ENCODE measurements at places on chromosomes 2 and 18.

GRCh38 chr2:22826703-22827102, 558.3 kb upstream of the KLHL29 start:
- DNase-seq = no peak

DNA sequence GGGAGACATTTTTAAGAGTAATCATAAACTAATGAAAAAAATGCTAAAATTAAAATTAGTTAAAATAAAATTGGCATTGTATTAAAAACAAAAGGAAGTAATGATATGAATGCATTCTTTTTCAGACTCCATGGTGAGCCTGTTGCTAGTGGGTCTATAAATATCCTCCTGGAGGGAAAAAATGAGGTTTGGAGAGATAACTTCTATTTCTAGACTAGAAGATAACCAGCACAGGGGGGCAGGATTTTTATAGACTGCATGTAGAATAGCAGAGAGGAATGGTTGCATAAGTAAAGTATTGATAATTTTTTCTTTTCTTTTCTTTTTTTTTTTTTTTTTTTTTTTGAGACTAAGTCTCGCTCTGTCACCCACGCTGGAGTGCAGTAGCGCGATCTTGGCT, 835.8 kb upstream of the VRK2 start:
- no peak for DNase-seq

DNA sequence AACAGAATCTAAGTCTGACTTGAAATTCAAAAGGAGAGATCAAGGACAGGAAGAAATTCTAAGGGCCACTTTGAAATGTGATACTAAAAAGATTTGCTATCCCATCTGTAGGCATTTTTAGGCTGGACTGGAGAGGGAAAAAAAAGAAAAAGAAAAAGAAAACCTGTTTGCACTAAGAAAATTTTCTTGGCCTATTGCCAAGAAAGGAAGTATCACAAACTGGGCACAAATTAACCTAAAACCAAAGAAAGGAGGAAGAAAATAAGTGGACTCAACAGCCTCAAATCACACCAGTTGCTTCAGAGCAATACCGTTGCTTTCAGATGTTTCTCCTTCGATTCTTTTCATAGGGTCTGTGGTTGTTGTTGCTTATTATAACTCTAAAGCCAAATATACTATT, 287.9 kb upstream of the VRK2 start:
- no peak for DNase-seq

DNA sequence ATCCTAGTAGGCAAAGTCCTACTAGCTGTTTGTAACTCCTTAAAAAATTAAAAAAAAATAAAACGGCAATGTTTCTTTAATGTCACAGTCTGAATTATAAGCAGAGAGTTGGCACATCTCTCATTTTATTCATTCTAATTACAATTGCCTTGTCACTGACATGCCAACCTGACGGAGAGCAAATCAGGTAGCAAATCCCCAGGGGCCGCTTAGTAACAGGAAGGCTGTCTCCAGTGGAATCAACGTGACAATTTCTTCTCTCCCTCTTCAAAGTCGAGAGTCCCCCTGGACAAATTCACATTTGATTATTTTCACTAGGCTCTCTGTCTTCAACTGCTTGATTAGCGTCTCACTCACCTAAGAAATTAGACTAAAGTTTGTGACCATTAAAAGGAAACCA, 1598.9 kb upstream of the PIK3C3 start:
- no peak for DNase-seq

DNA sequence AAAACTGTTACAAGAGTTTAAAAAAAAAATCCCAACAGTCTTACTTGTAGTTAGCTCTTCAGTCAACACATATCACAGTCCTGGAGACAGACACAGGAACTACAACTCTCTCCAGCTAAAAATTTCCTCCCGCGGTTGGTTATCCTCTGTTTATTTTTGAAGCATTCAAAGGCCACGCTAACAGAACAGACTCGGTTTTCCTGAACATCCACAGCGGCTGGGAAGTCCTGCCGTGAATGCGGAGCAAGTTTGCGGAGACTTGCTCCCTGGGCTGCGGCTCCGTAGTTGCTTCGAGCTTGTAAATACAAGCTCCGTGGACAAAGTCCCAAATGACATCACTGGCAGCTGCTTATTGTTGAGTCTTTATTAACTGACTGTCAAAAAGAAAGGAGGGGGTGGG, at the start of gene NCKAP5:
Gene NCKAP5, minus strand, starts transcription at position 292 of the 400 bp plus-strand sequence. CDS start 50,937 bp downstream, outside the sequence.
- DNase-seq = peak; percentile 9

- no peak for DNase-seq
Measured at GRCh38 chr2:191479680-191480023, 198.3 kb upstream of the NABP1 start.

GRCh38 chr2:163723348-163723747, 12.5 kb downstream of the FIGN start:
- no peak for DNase-seq

- DNase-seq = peak; percentile 50
Measured at GRCh38 chr2:214593727-214594126, 182.9 kb downstream of the VWC2L start.

GRCh38 chr2:16487686-16488085, 177.9 kb downstream of the CYRIA start:
- DNase-seq = no peak

DNA sequence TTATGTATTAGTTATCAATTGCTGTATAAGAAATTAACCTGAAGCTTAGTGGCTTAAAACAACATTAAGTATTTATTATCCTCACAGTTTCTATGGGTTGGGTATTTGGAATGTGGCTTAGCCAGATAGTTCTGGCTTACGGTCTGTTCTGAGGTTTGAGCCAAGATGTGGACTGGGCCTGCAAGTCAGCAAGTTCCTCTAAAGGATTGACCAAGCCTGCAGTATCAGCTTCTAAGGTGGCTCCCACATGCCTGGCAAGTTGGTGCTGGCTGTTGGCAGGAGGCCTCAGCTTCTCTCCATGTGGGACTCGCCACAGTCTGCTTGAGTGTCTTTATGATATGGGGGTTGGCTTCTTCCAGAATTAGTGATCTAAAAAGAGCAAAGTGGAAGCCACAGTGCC, 45.0 kb upstream of the TCF4 start:
- no peak for DNase-seq

DNA sequence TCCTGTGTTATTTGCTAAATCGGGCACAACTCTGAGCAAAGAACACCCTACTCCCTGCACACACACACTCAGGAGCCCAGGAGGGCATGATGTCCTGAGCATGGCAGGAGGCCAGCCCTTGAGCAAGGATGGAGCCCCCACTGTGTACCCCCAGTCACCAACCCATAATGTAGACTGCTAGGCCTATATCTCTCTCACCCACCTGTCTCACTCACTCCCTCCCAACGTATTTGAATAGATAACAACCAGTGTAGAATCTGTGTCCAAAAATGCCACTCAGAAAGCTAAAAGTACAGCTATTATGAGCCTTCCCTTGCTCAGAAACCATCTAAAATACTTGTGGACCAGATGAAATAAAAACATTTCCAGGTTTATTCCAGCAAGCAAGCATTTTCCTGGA, 29.3 kb downstream of the MERTK start:
- no peak for DNase-seq

GRCh38 chr2:219140722-219141121, 19.9 kb downstream of the NHEJ1 start:
- DNase-seq = no peak

GRCh38 chr2:221478485-221478863, 93.6 kb downstream of the EPHA4 start:
- no peak for DNase-seq

DNA sequence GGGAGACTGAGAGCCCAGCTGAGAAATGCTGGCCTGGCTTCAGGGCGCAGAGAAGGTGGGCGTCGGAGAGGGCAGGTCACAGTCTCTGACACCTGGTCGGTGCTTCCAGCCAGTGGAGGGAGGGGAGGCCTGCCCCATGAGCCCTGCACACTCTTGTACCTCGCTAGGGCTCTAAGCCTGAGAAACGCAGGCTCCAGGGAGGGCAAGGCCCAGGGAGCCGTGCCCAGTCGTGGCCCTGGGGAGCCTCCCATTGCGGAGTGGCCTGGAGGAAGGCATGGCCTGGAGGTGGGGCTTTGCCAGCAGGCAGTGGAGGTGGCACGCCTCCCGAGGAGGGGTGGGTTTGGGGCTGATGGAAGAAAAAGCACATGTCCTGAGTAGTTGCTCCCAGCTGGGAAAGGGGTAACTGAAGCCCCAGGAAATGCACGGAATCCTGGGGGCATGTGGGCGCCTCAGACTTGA, 39.0 kb downstream of the MTERF4 start:
- DNase-seq = no peak

DNA sequence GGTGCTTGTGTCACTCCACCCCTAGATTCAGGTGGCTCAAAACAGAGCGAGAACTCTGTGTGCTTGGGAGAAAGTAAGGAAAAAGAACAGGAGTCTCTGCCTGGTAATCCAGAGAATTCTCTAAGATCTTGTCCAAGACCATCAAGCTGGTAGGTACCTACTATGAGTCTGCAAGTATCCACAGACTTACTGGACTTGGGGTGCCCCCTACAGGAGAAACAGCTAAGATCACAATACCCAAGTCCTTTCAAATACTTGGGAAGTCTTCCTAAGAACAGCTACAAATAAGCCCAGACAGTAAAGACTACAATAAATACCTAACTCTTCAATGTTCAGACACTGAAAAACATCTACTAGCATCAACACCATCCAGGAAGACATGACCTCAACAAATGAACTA, 1143.6 kb upstream of the ACVR2A start:
- no peak for DNase-seq

DNA sequence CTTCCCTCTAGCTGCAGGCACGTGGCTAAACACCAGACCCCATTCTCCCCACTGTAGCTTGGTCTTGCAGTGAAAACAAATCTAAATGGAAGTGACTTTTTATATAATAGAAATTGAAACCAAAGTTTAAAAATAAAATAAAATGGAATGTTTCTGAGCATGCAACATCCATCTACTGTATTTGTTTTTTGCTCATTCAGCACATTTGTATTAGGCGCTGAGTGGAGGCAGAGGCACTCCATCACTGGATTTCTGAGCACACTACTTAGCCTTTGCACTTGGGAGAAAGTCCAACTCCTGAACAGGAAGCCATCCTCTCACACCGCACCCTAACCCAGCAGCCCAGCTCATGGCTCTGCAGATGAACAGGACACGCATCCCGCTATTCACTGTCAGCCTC, 37.8 kb upstream of the POU3F3 start:
- no peak for DNase-seq

DNA sequence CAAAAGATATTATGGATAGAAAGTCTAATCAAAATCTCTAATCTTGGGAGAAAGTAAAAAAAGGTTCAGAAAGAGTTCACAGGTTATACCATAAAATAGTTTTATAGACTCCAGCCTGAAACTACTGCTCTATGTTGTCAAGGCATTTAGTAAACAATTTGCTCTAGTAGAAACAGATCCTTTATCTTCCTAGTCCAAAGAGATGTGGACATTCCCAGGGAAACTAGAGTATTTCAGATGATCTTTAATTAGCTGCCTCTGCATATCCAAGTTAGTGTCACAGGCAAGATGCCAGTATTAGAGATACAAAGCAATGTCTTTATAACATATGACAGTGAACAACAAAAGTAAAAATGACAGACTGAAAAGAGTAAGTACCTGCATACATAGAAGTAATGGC, 708.6 kb downstream of the CCDC85A start:
- no peak for DNase-seq

DNA sequence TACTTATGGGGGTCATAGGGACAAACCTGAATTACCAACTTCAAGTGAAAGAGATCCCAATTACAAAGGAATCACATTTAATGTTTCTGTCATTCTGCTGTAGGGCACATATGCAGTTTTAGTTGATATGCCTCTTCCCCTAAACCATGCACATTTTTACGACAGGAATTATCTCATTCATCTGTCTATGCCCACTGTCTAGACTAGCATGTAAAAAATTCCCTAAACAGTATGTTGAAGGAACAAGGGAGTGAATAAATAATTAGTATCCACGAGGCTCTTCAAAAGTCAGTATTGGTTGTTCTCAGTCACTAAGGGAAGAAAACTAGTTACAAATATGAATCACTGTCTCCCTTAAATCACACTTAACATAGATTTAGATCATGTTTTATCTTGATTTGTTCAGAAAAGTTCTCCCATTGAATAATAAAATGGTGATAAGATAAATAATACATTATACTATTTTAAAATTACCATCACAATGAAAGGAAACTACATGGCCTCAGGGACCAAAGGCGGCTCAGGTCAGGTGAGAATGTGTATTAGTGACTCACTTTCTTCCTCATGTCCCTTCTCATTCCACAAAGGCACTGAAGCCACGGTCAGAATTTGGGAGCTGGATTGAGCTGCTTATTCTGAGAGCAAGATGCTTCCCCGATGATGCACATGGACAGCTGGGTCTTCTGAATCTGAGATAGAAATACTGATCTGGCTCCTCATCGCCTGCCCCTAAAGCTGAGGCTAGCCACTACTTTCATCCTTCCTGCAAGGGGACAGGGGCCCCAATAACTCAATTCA, 29.1 kb downstream of the DYM start:
- DNase-seq = no peak

GRCh38 chr2:235580426-235581157, 86.7 kb downstream of the AGAP1 start:
- DNase-seq = no peak

DNA sequence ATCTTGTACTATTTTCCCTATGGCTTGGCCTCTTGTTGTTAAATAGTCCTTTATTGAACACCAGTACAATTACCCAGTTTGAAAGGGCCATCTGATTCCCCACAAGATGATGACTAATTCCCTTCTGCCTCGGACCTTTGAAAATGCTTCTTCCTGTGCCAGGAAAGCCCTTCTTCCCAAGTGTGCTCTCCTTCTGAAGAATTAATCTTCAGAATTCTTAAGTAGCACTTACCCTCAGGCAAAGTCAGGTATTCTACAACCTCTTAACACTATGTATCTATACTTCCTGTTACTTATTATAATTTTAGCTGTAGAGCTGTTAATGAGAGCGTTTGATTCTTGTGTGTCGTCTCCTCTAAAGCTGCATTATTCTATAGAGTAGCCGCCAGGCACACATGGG, 28.6 kb upstream of the MEX3C start:
- DNase-seq = no peak

GRCh38 chr18:7459851-7460770, 107.0 kb upstream of the PTPRM start:
- DNase-seq = no peak

DNA sequence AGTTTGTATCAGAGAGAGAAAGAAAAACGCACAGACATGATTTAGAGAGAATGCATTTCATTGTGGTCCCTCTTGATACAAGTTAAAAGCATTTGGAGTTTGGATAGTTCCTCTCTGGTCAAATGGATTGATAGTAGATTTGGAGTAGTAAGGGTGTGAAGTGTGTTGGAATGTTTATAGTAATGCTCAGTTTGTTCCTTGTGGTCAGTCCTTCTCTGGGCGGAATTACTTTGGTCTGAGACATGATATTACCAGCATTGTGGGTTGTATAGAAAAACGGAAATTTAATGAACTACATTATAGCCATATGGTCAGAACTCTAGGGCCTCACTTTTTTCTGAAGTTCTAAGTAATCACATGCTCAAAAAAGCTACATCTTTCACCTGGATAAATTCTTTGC, 178.9 kb downstream of the AGAP1 start:
- DNase-seq = no peak

DNA sequence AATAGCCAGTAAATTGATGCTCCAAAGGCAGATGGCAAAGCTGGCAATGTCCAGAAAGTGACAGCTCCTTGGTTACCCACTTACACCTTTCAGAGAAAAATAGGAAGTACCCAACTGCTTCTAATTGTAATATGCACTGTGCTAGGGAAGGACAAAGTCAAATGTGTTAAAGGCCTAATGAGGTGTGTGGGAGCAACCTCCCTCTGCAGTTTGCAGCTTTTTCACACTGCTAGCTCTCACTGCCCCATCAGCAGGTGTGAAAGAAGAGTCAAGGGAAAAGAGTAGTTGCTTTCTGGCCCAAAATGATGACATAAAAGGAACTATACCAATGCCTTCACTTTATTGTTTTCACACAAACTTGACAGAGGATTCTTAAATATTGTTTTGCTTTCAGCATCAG, 284.1 kb upstream of the SETBP1 start:
- no peak for DNase-seq
